Gastrocnemius medialis (tissue), 4 donors: ENCODE measurements at places on chromosomes 3 and 15. TPM values are rescaled to one million over a fixed set of nuclear protein-coding genes. Genes with fewer than 3 reads are reported as not detected.

DNA sequence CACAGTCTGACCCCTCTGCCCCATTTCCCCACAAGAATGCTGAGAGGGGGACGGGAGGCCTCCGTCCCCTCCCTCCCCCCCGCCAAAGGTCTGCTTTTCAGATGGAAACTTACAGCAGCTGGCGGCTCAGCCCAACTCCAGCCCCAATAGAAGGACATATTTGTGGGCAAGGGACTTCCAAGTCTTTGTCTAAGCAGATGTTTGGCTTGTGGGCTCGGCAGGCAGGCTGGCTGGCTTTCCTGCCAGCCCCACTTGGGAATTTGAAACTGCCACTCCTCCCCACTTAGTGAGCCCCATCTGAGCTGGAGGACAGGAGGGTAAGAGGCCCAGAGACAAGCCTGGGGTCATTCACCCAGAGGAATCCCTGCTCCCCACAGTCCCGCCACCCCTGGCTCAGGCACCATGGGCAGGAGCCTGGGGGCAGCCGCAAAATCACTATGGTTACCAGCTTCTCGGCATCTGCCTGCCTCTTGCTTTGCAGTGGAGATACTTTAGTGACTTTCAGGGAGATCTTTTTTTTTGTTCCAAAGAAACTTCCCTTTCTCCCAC, 53.6 kb downstream of the LMCD1 start:
- no peaks in the 10 kb centered on the region for H3K27me3 ChIP-seq
- H3K27ac ChIP-seq: peak overlapping the region; percentile 93
- H3K4me3 ChIP-seq: no peak overlapping the region
- peaks cover 88% of the 10 kb centered on the region for H3K4me1 ChIP-seq
- no peaks in the 10 kb centered on the region for H3K36me3 ChIP-seq
- peak; percentile 63 for DNase-seq

DNA sequence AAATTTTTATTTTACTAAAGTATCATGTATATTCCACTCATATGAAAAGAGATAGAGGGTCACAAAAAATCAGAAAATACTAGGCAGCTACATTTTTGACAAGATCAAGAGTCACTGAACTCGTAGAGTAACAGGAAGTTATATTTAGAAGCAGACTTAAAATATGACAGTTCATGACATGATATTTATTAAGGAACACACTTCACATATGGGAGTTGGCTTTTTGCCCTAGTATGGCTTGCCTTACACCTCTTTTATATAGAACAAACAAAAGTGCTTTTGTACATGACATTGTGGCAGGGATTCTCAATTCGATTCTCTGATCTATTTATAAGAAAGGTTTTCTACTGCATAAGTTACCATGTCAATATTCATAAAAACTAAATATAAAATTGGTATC, 80.1 kb upstream of the GBE1 start:
- no peak overlapping the region for H3K27ac ChIP-seq
- DNase-seq: no peak
- H3K4me3 ChIP-seq: no peak overlapping the region
- no peaks in the 10 kb centered on the region for H3K36me3 ChIP-seq
- H3K4me1 ChIP-seq: peaks cover 27% of the 10 kb centered on the region
- no peaks in the 10 kb centered on the region for H3K27me3 ChIP-seq

GRCh38 chr3:129756871-129757270, 136.6 kb downstream of the TMCC1 start:
- no peak overlapping the region for H3K4me3 ChIP-seq
- H3K4me1 ChIP-seq: peaks cover 8% of the 10 kb centered on the region
- H3K27ac ChIP-seq: no peak overlapping the region
- DNase-seq: no peak

GRCh38 chr3:168251371-168251770, 155.6 kb upstream of the GOLIM4 start:
- no peak overlapping the region for H3K4me3 ChIP-seq
- H3K4me1 ChIP-seq: peaks cover 10% of the 10 kb centered on the region
- no peak for DNase-seq
- no peaks in the 10 kb centered on the region for H3K36me3 ChIP-seq

The GOLGA8R gene
- total RNA-seq: 0.98 TPM

- no peak overlapping the region for H3K27ac ChIP-seq
- peaks cover 23% of the 10 kb centered on the region for H3K4me1 ChIP-seq
- H3K27me3 ChIP-seq: no peaks in the 10 kb centered on the region
- no peak for DNase-seq
Measured at GRCh38 chr15:91895051-91895450, 41.5 kb downstream of the SLCO3A1 start.

- no peak overlapping the region for H3K4me3 ChIP-seq
- H3K27me3 ChIP-seq: no peaks in the 10 kb centered on the region
- peak; percentile 70 for DNase-seq
- H3K27ac ChIP-seq: peak overlapping the region; percentile 58
Measured at GRCh38 chr3:141331377-141332318, 36.7 kb upstream of the ZBTB38 start.

DNA sequence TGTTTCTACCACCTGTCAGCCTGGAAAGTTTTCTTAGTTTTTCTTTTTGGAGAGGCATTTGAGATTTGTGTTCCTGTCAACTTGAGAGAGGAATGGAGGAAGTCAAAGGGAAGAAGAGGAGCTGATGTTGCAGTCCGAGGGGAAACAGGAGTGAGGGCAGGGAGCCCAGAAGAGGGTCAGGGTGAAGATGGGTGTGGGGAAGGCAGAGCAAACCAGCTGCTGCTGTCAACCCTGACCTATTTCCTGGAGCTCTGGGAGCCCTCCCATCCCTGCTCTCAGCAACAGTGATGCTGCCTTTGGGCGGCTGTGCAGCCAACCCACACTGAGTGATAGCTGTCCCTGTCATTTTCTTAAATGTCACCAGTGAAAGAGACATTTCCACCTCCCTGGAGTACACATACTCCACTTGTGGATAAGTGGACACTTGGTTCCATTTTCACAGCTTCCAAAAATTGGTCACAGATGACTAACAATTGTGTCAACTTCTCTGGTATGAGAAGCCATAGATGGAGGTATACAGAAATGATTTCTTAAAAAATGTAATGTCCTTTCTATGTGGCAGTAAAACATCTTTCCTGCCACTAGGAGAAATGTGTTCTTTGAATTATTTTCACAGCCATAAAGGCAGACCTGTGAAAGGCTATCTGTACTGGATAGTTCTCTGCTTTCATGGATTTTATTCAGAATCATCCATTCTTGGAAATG, 556.3 kb upstream of the TBL1XR1 start:
- no peaks in the 10 kb centered on the region for H3K36me3 ChIP-seq
- peaks cover 36% of the 10 kb centered on the region for H3K4me1 ChIP-seq
- H3K4me3 ChIP-seq: no peak overlapping the region
- no peaks in the 10 kb centered on the region for H3K27me3 ChIP-seq
- no peak for DNase-seq
- H3K27ac ChIP-seq: no peak overlapping the region

GRCh38 chr3:140384028-140384771, 293.7 kb upstream of the TRIM42 start:
- no peak overlapping the region for H3K4me3 ChIP-seq
- H3K27ac ChIP-seq: no peak overlapping the region
- H3K36me3 ChIP-seq: no peaks in the 10 kb centered on the region
- DNase-seq: no peak
- H3K27me3 ChIP-seq: no peaks in the 10 kb centered on the region

DNA sequence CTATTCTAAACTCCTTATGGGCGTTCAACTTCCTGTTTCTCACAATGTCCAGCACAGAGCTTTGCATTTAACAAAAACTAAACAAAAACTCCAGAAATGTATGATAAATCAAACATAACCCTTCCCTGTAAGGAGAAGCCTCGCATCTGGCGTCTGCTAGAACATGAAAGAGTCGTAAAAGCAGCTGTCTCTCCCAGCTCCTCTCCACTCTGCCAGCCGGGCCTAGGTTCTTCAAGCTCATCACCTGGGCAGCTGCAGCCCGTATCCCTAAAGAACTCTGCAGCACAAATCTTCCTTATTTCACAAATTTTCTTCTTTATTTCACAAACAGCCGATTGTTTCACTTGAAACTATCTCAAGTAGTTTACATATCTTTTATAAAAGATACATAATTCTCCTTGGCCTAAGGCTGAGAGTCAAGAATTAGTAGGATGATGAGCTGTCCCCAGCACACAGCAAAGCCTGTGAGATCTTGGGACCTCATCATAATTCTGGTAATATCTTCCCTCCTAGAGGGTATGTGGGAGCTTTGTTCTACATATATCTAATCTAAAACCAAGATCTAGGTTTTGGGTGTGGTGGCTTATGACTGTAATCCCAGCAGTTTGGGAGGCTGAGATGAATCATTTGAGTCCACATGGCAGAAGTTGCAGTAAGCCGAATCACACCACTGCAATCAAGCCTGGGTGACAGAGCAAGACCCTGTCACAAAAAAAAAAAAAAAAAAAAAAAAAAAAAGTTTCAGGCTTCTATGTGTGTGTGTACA, 35.3 kb downstream of the ANXA2 start:
- H3K27ac ChIP-seq: peak overlapping the region; percentile 88
- H3K4me1 ChIP-seq: peaks cover 62% of the 10 kb centered on the region
- no peak for DNase-seq
- no peaks in the 10 kb centered on the region for H3K27me3 ChIP-seq
- peaks cover 43% of the 10 kb centered on the region for H3K36me3 ChIP-seq
- no peak overlapping the region for H3K4me3 ChIP-seq
